ENCODE measurements at places on chromosomes 7 and 10.

DNA sequence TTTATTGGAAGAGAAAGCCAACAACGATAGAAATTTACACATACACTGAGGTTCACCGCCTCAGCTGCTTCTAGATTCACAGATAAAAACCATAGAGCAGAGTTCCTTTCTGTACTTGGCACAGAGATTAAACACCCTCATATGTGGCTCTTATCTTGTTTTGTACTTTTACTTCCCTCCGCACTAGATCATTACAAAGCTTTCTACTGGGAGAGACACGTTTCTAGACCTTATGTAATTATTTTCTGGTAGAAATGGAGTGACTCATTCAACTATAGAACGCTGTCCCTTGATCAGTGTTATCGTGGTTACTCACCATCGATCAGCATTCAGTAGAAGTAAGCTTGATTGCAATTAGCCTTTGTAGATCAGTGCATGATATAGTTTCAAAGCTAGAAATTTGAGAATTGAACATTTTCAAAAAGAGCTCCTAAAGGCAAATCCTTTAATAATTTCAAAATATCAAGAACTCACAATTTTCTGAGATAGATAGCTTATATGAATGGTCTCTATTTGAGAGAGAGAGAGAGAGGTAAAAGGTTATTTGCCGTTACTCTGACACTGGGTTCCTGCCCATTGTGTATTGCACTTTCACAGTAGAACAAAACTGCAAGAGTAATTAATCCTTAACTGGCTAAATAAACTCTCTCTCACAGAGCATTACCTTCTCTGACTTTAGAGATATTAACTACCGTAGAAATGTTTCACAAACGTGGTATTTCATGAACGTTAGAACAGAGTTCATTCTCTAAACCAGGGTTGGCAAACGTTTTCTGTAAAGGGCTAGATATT, 26.1 kb upstream of the DNAJC1 start:
- DNase-seq: no peak

DNA sequence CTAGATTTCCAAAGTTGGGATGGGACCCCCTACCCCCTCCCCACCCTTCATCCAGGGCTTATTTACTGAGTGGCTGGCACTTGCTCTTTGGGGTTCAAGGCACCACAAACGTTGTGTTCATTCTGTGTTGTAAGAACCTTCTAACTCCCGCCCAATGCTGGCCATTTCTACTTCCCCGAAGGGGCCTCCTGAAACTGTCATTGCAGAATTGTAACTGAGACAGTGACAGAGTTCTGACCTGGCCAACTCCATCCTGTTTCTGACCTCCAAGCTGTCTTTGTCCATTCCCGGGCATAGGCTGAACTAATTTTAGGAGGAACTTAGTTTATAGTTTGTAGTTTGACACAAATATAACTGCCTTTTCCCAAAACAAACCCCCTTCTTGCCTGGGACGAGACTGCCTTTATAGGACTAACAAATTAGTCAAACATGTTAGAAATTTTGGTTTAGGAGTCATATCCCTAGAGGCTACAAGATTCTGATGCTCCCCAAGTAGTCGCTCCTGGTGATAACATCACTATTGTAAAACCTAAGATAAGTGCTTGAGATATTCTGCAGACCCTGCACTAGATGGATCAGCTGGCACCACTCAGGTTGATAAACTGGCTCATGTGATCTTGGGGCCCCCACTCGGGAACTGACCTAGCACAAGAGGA, 34.8 kb upstream of the ZMIZ2 start:
- DNase-seq: no peak

DNA sequence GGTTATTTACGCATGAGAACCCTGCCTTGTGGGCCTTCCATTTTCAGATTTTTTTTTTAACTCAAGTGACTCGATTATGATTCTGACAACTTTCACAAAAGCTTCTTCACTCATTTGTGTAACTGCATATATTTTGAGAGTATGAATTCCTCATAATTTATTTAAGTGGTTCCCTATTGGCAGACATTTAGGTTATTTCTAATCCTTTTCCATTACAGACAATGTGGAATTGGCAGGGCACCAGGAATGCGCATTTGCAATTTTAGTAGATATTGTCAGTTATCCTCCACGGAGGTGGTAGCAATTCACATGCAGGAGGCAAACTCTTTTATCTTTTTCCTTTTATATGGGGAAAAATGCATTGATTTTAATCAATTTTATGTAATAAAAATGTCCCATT, 2.5 kb downstream of the TMEM176B start:
- DNase-seq: no peak

DNA sequence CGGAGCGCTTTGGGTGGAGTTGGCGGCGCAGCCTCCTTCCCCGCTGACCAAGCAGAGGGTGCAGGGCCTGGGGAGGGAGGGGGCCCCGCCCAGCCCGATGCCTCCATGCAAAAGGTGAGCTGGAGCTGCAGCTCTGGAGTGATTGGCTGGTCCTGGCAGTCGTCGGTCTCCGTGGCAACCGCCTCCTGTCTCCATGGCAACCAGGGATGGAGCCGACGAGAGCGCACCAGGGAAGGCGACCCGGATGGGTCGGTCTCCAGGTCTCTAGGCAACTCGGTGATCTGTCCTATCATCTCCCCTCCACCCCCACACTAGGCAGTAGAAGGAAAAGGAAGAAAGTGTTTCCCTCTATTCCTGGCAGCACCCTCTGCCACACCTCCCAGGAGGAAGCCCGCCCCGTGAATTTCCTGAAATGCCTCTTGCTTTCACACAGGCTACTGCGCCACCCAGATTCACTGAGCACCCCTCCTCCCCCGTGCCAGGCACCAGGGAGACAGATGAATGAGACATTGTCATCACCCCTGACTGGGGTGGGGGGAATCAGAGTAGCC, 647 bp upstream of the NACAD start:
- peak; percentile 95 for DNase-seq

DNA sequence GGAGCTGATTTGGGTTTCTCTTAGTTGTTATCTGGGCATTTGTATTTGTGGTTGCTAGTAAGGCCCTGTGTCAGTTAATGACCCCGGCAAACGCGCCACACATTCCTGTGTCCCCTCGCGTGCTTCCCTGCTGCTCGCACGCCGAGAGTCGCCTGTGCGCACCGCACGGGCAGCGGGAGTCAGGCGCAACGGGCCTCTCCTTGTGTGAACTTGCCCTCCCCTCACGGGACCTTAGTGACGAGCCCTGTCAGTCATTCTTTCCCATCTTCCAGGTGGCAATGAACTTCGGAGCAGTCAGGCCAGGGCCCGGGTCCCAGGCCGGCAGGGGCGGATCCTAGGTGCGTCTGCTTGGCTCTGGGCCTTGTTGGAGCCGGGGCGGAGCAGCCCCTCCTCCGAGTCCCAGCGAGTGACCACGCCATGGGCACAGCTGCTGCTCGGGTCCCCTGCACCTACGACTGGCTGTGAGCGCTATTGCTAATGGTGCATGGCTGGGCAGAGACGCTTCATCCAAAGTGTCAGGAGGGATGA, 12.4 kb upstream of the PRKAR1B start:
- no peak for DNase-seq

- DNase-seq: no peak
Observed at GRCh38 chr10:85604884-85605283, 761.7 kb downstream of the GRID1 start.

GRCh38 chr10:5945561-5946418, 31.6 kb downstream of the IL15RA start:
- DNase-seq: no peak

- no peak for DNase-seq
Observed at GRCh38 chr10:53403688-53404087, 631.1 kb upstream of the MBL2 start.

GRCh38 chr7:119392-120163, 72.8 kb upstream of the FAM20C start:
- no peak for DNase-seq

GRCh38 chr7:13826752-13827151, 162.7 kb downstream of the ETV1 start:
- no peak for DNase-seq

All from NCI-H1105 treated with DMSO at 0.1 percent for 48 hours (cell line).